Stimulated activated CD4-positive, alpha-beta T cell treated with anti-CD3 and anti-CD28 coated beads, TNF-alpha, amount 100 ng/mL, for 4 hours (primary cell): ENCODE measurements at places on chromosomes 2 and 18.

DNA sequence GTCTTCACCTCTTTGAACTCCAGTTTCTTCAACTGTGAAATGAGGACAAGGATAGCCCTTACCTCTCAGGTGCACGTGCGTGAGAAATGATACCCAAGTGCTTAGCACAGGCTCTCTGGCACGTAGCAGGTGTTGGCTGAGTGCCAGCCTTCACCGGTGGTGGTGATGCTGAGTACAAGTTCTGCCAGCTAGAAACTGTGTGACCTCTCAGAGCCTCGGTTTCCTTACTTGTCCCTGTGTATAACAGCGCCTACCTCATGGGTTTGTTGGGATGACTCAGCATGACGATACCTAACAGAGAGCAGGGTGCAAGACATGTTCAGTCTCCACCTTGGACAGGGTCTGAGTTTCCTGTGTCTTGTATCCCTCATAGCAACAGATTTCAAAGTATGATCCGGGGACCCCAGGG lies 205.1 kb downstream of the TNS1 start:
- no peak for DNase-seq

GRCh38 chr2:11305338-11305737 lies 39.1 kb downstream of the ROCK2 start:
- DNase-seq: no peak

DNA sequence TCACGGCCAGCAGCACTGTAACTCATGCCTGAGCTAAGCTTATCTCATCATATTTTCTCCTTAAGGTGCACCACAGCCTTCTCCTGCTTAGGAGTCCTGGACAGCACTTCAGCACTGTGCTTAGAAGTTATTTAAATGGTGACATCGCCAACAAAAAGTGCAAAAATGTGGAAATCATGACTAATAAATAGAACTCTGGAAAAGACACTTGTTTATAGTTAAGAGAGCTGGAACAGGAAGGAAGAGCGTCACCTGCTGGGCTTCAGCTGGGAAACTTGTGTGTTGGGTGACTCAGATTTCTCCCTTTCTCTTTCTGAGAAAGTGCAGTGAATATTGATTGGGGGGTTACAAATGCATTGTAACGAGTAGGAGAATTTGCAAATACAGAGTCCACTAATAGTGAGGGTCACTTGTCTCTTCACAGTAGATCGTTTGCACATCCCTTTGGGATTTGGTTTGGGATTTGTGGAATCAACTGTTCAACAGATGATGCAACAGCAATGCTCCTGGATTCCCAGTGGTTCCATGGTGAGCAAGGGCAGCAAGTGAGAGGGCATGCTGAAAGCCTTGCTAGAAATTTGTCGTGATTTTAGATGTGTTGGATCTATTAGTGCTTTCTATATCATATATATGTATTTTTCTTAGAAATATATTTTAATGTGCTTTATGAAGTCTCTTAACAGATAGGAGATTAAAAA lies 84.2 kb downstream of the DOK6 start:
- DNase-seq: no peak

DNA sequence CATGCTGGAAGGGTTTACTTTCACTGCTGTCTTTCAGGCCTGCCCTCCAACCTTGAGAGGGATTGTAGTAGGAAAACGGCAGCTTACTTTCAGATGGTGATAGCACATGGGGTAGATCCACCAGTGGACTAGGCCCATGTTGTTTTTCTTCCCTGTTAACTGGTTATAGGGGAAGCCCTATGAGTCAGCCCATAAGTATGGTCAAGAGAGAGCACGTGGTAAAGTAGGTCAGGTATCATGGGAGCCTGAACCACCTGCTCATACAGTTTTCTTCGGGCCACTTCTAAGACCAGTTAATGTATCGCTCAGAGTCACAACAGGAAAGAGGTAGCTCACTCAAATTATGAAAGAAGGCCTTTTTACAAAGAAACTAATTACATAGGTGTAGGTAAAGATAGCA lies 33.0 kb downstream of the PDK1 start:
- DNase-seq: no peak

DNA sequence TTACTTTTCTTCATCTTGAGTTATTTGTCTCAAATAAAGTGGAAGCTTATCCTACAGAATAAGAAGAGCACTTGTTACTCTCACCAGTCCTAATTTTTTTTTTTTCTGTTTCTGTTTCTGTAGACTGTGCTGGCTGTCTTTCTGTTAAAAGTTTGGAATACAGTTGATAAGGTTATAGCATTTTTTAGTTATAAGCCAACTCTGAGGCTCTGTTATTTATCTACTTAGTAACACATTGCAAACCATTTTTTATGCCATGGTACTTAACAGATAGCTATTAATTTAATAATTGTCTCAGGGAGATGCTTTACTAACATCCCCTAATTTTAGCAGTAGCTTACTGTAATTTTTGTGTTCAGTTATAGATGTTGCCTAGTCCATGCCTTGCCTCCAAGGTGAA lies 37.9 kb downstream of the CREB1 start:
- DNase-seq: no peak

GRCh38 chr2:49753344-49753985 lies 599.1 kb upstream of the FSHR start:
- no peak for DNase-seq

GRCh38 chr18:74714791-74715190 lies 117.1 kb downstream of the ZNF407 start:
- DNase-seq: no peak

GRCh38 chr2:175490360-175490791 lies 308.9 kb upstream of the ATP5MC3 start:
- DNase-seq: no peak

DNA sequence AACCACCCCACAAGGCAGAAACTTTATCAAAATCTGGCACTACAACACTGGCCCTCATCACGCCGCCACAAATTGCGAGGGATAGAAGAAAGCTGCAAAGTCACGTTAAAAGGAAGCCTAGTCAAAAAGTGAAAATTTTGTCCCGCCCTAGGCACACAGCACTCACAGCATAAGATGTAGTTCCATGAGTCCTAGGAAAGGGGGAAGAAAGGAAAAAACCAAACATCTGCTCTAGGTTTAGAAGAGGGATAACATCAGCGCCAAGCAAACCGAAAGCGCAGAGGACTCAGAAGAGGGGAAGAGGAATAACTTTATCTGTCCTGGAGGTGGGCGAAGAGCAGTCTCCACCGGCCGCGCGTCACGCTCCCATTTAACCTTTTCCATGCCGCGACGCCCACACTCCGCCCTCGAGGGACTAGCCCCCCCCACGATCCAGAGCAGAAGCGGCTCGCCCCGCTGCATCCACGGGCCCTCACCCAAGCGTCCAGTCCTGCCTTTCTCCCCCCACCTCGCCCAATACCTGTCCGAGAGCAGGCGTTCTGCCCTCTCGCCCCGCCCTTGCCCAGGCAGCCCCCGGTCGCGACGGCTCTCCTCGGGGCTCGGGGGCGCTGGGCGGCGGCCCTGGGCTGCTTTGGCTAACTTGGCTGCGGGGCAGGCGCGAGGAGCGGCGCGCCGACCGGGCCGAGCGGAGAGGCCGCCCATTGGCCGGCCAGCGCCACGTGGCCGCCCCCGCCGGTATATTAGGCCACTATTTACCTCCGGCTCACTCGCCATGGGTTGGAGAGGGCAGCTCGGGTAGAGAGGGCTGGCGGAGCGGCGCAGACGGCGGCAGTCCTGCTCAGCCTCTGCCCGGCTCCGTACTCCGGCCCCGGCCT lies at the start of gene HOXD1:
HOXD1 (plus strand) TSS at position 770 of the 875 bp plus-strand sequence. CDS start 134 bp downstream, outside the sequence.
- DNase-seq: no peak

GRCh38 chr2:20212459-20212870 lies 12.5 kb downstream of the SDC1 start:
- DNase-seq: no peak

- DNase-seq: no peak
These were observed 87.8 kb upstream of the TFCP2L1 start for GRCh38 chr2:121372721-121373353.

DNA sequence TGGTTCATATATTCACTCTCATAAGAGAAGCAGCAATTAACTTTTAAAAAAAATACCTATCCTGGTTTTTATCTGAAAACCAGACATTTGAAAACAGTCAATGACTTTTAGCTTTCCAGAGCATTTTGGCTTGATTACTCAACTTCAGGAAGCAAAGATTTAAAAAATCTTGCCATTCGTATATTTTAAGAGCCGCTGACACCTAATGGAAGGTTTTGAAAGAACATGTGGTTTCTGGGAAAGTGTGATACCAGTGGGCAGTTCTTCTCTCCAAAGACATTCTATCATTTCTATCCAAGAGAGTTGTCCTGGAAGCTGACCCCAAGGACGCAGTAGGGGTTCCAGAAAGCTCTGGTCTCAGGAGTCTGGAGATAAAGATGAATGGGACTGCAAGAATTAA lies 234.7 kb downstream of the TTC32 start:
- no peak for DNase-seq

DNA sequence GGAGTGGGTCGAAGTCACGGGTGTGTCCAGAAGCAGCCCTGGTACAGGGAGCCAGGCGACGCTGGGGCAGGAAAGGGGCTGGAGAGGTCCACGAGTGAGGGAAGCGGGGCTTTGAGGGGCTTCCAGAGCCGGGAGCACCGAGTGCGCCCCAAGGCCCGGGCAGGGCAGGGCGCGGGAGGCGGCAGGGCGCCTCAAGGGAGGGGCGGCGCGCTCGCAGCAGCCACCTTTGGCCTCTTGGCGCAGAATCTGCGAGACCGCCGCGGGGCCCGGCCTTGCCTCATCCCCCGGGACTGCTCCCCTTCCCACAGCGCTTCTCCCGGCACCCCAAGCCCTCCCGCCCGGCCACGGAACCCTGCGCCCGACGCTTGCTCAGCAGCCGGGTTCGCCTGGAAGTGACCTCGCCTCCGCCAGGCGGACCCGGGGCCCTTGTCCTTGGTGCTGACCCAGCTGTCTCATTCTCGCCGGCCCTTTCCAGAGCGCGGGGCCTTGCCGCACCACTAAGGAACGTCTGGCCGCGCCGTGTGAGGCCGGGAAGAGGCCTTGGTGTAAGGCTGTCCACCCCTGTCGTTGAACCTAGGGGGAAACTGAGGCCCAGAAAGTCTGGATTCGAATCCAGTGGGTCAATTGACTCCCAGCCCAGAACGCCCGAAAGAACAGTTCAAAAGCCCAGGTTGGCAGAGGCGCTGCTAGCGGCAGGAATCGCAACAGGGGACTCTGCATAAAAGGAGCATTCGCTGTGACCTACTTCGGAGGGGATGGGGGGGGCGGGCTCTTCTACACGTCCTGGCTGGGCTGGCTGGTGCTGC lies 584 bp upstream of the DNER start:
- DNase-seq: no peak

DNA sequence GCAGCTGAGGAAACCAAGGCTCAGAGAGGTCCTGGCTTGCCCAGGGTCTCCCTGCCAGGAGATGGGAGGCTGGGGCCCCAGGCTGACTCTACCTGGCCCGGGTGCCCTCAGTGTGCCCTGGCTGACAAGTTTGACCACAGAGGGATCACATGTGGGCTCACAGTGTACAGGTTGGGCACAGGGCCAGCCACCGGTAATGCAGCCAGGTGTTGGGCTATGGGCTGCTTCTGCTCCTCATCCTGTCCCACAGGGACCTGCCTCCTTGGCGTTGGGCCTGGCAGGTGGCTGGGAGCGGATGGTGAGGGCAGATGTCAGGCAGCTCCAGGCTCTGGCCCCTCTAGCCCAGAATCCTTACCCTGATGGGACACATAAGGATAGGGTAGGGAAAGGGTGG lies 250.5 kb downstream of the LOXHD1 start:
- DNase-seq: no peak

DNA sequence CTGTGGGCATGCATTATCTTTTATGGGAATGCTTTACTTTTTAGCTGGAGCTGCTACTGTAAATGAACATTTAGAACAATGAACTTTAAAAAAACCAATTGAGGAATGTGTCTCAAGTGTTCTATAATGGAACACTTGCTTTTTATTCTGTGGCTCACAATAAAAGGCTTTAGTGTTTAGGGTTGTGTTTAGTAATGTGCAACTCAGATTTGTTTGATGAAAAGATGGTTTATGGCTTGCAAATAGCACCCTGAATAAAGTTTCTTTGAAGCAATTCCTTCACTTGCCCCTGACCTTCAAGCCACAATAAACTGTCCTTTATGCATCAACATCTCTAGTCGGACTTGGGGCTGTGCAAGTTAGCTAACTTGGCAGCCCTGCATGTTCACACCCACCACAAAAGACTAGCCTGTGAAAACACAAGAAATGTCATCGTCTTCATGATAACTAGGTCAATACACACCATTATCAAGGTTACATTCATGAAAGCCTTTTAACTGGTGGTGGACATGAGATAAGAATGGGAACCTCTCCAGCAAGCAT lies 98.7 kb downstream of the MYO1B start:
- DNase-seq: no peak

DNA sequence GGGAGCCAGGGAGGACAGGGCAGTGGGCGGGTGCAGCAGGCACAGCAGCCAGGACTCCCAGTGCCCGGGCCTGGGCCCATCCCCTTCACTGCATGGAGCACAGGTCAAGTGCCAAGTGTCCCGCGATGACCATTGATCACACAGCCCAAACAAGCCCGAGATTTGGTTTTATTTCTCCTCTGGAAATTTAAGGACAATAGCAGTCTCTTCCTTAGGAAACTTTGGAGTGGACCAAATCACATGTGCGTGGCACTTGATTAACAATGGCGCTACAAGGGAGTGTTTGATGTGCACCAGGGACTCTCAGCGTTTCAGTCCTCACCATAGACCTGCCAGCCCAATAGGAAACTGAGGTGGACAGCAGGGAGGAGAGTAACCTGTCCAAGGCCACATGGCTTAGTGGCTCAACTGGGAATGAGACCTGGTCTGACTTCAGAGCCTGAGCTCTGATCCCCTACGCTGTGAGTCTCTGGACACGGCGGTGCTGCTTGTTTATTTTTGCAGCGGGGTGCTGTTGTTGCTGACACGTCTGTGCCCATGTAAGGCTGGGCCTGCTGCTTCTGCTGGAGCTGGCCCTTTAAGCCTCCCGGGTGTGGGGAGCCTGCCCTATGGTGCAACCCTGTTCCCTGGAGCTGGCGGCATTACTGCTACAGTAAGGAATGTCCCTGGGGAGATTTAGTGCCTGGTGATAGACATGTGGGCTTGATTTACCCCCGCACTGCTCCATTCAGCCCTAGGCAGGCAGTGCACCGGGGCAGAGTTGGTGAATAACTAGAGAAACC lies 194.2 kb downstream of the INHBB start:
- no peak for DNase-seq

- DNase-seq: no peak
These were observed 53.9 kb upstream of the RAB27B start for GRCh38 chr18:54774423-54774822.

DNA sequence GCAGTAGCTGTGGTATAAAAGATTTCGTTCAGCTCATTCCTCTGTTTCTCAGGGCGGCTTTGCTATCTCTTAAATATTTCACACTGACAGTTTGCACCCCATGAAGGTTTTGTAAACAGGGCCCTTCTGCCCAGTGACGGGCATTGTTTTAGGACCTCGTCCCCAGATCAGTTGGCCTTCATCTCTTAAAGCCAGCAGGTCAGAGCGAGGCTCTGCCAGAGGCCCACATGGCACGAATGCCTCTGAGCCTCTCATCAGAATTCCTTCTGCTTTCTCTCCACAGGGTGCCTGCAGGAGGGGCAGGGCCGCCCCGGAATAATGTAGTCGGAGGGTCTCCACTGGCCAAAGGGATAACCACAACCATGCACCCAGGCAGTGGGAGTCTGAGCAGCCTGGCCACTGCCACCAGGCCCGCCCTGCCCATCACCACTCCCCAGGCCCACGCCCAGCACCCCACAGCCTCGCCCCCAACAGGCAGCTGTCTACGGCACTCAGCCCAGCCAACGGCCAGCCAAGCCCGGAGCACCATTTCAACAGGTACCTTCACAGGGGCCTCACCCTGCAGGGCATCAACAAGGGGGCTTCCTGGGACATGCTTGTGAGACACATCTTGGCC lies 177.0 kb downstream of the SEPTIN10 start:
- no peak for DNase-seq

- DNase-seq: no peak
These were observed 69.9 kb downstream of the TMEM247 start for GRCh38 chr2:46549166-46549844.
